ENCODE measurements at places on chromosomes 6 and 20.
A peak's percentile ranks its signal among the peaks of the same experiment; 100 is the strongest.

GRCh38 chr6:159953091-159953601 lies 15.7 kb upstream of the IGF2R start:
- DNase-seq, result peak; percentile 91

GRCh38 chr20:39109933-39110818 lies 148.0 kb downstream of the DHX35 start:
- DNase-seq, result no peak

GRCh38 chr20:7207186-7207798 lies 439.8 kb downstream of the BMP2 start:
- DNase-seq, result no peak

- no peak for DNase-seq
These were observed 39.2 kb downstream of the PSMG4 start for GRCh38 chr6:3297909-3298308.

DNA sequence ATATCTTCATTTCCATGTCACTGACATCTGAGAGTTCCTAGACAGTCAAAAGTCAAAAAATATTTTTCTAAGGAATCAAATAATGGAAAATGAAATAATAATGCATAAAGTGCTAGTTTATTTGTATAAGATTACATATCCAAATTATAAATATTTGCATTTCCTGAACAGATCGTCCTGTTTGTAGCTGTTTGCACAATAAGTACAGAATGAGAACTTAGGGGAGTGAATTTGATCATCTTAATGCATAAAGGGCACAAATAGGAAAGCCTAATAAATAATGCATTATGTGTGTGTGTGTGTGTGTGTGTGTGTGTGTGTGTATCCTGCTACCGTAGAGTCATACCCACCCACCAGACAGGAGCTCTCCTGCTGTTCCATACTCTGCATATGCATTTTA lies 521.0 kb upstream of the EPHA7 start:
- no peak for DNase-seq

- no peak for DNase-seq
These were observed 159.3 kb downstream of the EDN1 start for GRCh38 chr6:12449447-12449846.

DNA sequence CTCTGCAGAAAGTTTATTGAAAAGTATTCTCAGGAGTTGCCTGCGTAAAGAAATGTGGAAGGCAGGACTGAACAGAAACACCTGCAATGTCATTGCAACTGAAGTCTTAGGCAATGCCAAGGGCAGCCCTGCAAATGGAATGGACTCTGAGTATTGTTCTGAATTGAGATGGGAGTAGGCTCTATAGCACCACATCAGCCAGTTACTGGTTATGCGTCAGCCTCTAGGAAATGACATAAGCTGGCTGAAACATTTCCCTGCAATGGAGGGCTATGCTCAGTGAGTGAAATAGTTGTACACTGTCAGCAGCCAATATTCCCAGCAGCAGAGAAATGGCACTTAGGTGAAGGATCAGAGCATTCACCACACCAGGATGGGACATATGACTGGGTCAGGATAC lies 13.8 kb upstream of the GJE1 start:
- no peak for DNase-seq

DNA sequence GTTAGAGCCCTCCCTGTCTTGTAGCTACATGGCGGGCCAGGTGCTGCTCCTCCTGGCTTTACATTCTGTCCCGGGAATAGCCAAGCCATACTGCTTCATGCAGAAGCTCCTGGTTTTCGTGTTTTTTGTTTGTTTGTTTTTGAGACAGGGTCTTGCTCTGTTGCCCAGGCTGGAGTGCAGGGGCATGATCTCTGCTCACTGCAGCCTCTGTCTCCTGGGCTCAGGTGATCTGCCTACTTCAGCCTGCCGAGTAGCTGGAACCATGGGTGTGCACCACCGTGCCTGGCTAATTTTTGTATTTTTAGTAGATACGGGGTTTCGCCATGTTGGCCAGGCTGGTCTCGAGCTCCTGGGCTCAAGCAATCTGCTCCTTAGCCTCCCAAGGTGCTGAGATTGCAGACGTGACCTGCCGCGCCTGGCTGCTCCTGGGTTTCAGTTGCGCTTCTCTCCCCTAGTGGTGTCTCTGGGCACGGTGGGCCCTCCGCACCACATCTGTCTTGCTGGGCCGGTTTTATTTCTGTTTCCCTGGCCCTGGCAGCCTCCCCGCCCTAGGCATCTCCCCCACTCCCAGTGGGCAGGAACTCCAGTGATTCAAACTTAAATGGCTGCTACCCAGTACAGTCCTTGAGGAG lies 12.9 kb downstream of the CDYL start:
- DNase-seq, result no peak

DNA sequence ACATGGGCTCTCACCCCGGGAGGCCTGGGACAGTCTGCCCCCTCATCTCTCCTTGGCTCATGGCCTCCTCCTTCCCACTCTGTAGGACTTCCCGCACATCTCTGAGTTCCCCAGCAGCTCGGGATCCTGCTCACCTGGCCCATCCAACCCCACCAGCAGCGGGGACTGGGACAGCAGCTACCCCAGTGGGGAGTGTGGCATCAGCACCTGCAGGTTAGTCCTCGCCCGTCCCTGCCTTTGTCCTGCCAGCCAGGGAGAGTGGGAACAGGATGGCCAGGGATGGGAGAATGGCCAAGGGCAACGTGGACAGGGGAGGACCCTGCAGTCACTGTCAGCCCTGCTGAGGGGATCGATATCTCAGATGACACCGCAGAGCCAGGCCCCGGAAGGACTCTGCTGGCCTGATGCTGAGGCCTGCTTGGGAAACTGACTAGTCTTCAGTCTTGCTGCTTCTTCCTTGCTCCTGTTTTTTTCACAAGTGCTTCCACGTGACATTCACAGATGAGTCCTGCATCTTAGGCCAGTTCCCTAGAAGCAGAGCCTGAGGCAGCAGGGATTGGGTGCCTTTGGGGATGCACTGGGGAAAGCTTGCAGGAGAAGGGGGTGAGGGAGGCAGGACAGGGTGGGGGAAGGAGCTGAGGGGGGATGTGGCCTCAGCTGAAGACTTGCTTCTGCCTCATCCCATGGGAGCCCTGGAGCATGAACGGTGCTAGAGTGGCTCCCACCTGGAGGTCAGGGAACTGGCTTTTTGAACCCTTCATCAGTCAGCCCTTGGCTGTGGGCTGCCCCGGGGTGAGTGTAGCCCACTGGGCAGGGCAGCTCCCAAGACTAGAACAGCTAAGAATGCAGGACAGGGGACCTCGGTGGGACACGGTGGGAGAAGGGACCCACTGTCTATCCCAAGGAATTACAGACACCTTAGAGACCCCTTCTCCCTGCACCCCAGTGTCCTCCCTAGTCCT lies 120.1 kb downstream of the JPH2 start:
- DNase-seq, result no peak

DNA sequence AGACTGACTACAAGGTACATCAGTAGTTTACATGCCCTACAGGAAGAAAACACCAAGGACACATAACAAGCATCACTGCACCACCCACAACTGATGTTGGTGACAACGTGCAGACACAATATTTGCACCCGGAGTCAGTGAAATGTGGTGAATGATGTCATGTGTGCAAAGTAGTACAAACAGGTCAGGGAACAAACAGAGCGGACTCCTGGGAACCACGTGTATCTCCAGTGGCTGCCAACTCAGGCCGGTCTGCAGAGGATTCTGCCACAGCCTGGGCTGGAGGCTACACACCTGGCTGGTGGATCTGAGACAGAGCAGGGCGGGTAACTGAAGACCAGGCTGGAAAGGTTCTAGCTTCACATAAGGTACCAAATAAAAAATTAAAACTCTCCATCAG lies 28.2 kb upstream of the RPS6KA2 start:
- no peak for DNase-seq

DNA sequence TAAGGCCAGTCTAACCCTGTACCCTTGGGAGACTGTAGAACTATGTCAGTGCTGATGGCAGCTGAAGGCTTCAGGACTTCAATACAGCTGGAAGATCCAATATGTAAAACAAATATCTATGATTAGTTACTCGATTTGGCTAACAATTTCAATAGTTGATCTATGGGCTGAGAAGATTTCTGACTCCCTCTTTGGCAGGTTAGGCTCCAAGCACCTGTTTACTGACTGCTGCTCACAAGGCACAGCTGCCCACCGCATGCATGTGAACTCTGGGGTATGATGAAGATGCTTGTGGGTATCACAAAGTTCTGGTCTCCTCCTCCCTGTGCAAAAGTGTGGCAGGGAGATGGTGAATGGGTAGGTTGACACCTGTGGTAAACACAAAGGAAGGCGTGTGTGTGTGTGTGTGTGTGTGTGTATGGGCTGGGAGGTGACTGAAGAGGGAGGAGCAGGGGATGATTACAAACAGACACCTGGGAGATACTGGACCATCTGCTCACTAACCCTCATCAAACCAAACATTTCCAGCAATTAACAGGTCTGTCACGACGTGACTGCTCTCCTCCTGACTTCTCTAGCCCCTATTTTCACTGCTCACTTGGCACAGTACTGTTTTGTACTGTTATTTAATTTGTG lies 18.1 kb downstream of the ELMO2 start:
- no peak for DNase-seq

GRCh38 chr6:137876547-137876946 lies 9.5 kb downstream of the TNFAIP3 start:
- no peak for DNase-seq

DNA sequence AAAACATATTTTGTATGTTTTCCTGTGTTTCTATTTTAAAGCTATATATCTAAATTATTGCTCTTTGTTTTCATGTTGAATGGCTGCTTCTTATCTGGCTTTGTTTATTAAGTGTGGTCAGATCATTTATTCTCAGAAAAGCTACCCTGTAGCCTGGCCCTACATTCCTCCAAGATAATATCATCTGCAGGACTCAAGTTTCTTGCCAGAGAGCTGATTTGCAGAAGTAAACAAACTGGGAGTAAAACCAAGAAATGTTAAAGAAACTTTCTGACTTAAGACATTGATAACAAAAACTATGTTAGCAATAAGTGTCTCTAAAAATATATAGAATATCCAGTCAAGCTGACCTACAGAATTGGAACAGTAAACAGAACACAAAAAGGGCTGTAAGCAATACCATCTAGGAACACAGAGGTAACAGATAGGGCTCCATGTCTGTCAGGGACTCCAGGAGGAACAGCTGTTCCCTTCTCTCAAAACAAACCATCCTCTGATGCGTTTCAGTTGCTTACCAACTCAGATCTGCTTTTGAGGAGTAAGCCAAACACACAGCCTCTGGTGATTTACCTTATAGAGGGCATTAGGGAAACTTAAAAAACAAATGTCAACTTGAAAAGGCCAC lies 17.5 kb upstream of the CEP85L start:
- DNase-seq, result no peak

- DNase-seq, result no peak
These were observed 25.8 kb upstream of the SIRPB2 start for GRCh38 chr20:1517010-1517409.

GRCh38 chr6:105646391-105646867 lies 243.5 kb upstream of the PREP start:
- DNase-seq, result peak; percentile 3

DNA sequence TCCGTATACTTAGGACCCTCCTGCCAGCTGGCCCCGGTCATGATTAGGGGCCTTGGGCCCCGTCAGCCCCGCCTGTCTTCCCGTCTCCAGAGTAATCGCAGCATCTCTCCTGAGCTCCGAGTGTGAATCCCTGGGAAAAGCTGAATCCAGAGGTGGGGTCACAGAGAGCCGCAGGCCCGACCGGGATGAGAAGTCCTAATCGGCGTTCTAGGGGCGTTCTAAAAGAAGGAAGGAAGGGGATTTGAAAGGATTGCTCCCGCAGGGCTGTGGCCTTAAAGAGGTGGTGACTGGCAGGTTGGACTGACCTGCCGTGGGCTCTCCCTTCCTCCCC lies 371 bp downstream of the HMGN4 start:
- DNase-seq, result no peak

DNA sequence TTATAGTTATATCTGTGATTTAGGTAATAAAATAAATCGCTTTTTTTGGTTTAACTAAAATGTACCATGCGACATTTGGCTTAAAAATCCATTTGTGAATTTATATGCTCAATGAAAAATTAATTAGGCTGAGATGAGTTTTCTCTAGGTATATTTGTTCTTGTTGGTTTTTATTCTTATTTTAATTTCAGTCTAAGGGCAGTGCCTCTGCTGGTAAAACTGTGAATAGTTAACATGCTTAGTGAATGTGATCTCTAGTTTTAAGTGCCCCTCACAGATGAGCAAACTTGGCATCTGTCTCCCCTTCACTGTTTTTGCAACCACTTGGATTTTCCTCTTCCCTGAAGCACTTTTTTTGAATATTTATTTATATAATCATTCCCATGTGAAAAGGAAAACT lies 822.7 kb downstream of the GRIK2 start:
- no peak for DNase-seq
